ENCODE measurements at places on chromosomes 13 and 19. TPM values are rescaled to one million over a fixed set of nuclear protein-coding genes. Genes with fewer than 3 reads are reported as not detected.

Gene ZNF763
- 5.2 TPM for total RNA-seq

Gene OR7E24
- not detected for total RNA-seq

Gene LRG1
- 15.9 TPM for total RNA-seq

- DNase-seq = no peak
These were observed 123.9 kb upstream of the VSTM2B start for GRCh38 chr19:29401712-29402421.

DNA sequence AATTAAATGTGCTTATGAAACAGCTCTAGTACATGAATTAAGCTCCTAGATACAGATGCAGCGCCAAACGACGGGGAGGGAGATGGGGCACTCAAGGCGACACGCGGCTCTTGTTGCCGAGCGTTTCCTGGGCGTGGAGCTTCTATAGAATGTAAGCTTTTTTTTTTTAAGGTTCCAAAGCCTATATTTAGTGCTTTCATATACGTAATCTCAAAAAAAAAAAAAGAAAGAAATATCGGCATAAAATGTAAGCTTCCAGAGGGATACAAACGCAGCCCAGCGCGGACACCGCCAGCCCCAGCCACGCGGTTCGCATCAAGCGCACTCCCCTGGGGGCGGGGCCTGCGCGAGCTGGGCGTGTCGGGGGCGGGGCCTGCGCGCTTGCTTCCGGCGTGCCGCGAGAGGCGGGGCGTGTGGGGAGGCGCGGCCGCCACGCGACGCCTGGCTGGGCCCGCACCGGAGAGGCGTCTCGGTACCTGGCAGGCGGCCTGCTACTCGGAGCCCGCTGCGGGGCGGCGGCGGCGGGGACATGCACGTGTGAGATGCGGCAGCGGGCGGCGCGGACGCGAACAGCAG is at the start of gene URI1:
Gene URI1, plus strand, starts transcription at position 412 of the 576 bp plus-strand sequence. CDS start 309 bp downstream, outside the sequence.
- peak; percentile 96 for DNase-seq

DNA sequence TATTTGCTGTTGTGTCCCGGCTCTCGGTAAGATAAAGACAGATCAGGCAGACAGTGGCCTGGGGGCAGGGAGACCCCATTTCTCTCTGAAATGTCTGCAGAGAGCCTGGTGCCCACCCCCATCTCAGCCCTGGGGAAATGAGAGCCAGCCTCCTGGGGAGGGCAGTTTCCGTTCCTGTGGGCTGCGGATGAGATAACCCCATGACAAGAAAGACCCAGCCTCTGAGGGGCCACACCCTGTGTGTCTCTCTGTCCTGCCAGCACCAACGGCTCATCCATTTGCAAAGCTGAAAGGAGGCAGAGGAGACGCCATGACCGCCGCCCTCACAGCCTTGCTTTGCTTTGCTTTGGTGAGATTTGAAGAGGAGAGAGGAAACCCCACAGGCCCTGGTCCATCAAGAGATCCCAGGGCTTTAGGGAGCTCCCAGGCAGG is 28.1 kb upstream of the KIR3DL3 start:
- no peak for DNase-seq

Measured in upper lobe of right lung (tissue), 1 donor.